GF-D8 (cell line): ENCODE measurements at places on chromosomes 3 and 15.

- DNase-seq = no peak
Observed at GRCh38 chr15:100878648-100879047, 983 bp upstream of the ALDH1A3 start.

- DNase-seq = no peak
Observed at GRCh38 chr3:192899540-192899982, 18.1 kb downstream of the MB21D2 start.

GRCh38 chr15:57138349-57138788 lies 219.9 kb downstream of the TCF12 start:
- DNase-seq = no peak

GRCh38 chr3:149792452-149793270 lies at the start of gene ANKUB1:
Gene ANKUB1, minus strand, starts transcription at chr3:149792554. Its CDS starts 188 bp downstream, at chr3:149792366.
- no peak for DNase-seq

- no peak for DNase-seq
Observed at GRCh38 chr15:84859144-84859543, 25.3 kb upstream of the SLC28A1 start.

DNA sequence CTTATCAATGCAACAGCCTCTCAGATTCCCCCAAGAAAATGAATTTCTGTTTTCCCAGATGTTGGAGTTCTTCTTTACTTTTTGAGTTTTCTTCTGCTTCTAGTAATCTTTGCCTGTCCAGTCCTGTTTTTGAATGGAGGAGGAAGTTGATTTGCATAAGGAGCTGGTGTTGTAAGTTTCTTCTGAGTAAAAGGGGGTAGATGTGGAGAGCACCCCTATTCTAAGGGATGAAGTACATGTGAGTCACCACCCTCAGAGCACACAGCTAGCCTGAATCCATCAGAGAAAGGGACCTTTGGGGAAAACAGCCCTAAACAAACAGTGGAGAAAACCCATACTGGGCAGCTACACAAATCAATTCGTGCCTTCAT lies 34.5 kb downstream of the ACAA1 start:
- no peak for DNase-seq

GRCh38 chr15:90160781-90161727 lies 40.1 kb upstream of the SEMA4B start:
- DNase-seq = no peak

DNA sequence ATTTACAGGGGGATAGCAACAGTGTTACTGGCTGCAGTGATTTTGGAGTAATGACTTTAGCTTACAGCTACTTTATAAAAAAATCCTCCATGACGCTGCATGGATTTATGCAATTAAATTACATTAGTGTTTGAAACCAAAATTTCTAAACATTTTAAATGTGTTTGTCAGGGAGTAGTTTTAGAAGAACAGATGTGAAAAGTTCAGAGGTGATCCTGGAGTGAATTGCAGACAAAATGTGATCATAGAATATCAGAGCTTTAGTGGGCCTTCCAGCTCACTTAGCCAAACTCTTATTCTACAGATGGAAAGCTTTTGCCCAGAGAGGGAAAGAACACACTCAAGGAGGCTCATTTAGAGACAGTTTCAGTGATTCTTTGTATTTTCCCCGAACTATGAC lies 376.3 kb downstream of the LPP start:
- no peak for DNase-seq

- DNase-seq = no peak
Observed at GRCh38 chr3:174397848-174398247, 461.3 kb upstream of the NAALADL2 start.

GRCh38 chr3:135564696-135565095 lies 400.8 kb upstream of the PPP2R3A start:
- DNase-seq = no peak

- no peak for DNase-seq
Observed at GRCh38 chr3:36965440-36965839, 20.6 kb upstream of the TRANK1 start.

DNA sequence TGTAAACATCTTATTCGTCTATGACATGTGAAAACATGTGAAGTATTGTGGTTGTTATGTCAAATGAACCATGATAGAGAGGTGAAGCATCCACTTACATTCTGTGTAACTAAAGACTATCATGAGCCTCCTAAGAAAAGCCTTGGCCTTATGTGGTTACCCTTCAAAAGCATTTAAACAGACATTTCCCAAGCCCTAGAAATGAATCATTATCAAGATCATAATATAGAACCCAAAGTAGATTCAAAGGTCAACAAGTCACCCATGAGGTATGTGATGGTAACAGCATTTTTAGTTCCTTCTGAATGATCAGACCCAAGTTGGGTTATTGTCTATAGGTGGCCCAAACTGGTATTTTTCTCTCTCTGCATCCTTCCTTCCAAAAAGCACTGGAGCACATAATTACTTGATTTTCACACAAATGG lies 408.0 kb downstream of the TBL1XR1 start:
- no peak for DNase-seq

GRCh38 chr15:90829942-90830440 lies 38.4 kb upstream of the FURIN start:
- DNase-seq = peak; percentile 74

- DNase-seq = no peak
Observed at GRCh38 chr3:30245858-30246622, 360.4 kb upstream of the TGFBR2 start.

DNA sequence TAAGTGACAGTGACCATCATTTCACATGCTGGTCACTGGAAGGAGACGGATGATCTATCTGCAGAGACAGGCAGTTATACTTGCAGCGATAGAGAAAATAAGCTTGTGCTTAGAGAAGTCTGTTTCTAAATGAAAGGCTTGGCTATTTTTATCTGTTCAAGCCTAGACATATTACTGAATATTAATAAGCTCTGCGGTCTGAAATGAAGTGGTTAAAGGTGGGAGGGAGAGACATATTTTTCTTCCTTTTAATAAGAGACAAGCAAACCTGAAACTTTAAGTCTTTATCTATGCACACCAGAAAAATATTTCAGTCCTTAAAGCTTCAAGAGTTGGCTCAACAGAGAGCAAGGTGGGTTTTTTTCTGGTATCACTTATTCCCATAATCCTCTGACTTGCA lies 99.0 kb downstream of the CD200R1L start:
- DNase-seq = no peak

DNA sequence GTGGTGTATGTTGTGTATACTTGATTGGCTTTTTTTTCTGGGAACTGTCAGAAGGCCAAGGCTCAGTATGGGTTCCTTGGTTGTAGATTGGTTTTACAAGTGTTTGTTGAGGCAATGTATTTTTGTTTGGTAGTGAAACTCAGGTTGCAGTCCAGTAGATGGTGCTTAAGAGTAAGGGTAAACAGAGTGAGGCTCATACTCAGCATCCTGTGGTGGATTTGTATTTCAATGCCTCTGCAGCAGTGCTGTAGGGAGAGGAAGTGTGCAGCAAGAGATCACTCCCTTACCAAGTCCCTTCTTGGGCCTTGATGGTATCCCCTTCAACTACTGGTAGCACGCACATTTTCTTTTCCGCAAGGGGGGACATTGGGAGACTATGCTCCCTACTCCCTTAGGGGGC lies 428.5 kb upstream of the CNTN3 start:
- no peak for DNase-seq

DNA sequence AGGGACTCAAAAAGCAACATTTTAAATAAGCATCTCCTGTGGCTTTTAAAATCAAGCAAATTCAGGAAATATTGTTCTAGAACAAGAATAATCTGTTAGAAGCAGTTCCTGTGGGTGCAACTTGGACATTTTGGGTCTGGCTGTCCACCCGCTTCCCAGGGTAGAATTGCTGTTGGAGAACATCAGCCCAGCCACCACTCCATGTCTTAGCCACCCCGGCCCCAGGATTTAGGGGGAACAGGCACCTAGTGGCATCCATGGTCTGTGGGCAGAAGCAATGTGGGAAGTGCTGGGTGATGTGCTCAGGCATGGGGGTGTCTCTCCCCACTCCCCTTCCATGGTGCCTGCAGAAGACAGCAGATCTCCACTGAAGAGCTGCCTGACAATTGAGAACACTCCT lies 162.6 kb downstream of the KLF13 start:
- no peak for DNase-seq

- no peak for DNase-seq
Observed at GRCh38 chr15:47504624-47505256, 212.6 kb upstream of the SEMA6D start.

GRCh38 chr3:140429791-140430190 lies 248.1 kb upstream of the TRIM42 start:
- no peak for DNase-seq

GRCh38 chr3:140298569-140299070 lies 363.6 kb downstream of the CLSTN2 start:
- DNase-seq = no peak

- DNase-seq = no peak
Observed at GRCh38 chr3:56624725-56625124, 58.3 kb downstream of the TASOR start.

DNA sequence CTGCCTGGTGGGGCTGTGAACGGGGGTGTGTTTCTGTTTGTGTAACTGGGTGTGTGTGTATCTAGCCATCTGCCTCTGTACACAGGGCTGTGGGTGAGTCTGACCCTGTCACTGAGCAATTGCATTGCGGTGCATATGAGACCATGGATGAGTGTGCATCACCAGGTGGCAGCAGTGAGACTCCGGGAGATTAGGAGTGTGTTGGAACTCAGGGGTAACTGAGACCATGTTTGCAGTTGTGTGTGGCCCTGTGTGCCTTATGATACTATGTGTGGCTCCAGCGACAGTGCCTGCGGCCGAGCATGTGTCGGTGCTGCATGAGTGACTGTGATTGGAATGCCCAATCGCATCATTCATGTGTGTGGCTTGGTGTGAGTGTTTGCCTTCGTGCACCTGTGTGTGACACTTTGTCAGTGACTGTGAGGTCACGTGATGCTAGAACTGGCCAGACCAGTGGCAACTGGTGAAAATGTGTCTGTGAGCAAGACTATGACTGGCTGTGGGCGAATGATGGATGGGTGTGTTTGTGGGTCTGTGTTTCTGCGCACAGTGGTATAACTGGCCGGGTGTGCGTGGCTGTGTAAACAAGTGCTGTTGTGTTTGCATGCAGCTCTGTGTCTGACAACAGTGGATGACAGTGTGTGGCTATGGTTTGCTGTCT lies 14.0 kb downstream of the VILL start:
- DNase-seq = peak; percentile 5

DNA sequence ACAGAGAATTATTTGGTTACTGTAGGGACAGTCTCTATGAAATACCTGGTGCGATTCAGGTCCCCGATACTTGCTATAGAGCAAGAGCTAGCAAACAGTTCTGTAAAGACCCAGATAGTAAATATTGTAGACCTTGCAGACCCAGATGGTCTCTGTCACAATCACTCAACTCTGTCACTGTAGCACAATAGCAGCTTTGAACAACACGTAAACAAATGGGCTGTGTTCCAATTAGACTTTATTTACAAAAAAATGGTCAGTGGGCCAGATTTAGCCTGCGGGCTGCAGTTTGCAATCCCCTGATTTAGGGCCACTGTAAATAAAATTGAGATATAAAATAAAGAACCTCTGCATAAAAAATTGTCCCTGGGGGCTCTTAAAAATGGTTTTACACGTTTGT lies 127.7 kb downstream of the SV2B start:
- no peak for DNase-seq

- no peak for DNase-seq
Observed at GRCh38 chr3:122094693-122095092, 39.5 kb downstream of the CD86 start.

DNA sequence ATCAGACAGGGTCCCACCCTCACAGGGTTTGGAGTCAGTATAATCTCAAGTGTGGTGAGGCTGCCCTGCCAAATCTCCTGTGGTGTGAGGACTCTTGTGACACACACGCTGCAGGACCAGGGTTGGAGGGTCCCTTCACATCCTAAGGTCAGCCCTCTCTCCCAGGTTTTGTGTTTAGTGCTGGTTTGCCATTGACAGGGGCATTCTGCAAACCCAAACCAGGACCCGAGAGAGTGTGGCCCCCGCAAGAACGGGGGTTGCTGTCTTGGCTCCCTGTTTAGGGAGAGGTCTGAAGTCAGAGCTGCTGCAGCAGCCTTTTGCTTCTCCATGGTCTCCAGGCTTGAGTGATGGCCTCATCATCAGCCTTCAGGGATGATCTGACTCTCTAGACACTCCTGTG lies 14.7 kb downstream of the FAM107A start:
- DNase-seq = no peak
